ENCODE measurements at places on chromosomes 1 and 21.

DNA sequence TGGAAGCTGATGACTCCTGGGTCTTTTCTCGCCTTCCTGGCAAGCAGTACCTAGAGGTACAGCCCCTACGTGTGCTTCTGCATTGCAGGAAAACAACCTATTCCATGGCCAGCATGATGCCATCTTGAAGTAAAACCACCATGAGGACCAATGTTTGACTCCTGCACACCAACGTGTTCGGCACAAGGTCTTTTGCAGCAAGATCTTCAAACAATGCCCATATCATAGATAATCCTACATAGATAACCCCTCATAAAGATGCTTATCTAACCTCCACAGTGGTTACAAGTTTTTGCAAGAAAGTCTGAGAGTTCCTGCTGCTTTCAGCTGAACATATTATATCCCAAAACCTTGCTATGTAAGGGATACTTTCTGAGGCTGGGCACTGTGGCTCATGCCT lies 141.1 kb upstream of the MAP1LC3C start:
- DNase-seq = no peak

- no peak for DNase-seq
These were observed 157.5 kb downstream of the BRINP2 start for GRCh38 chr1:177328251-177328650.

DNA sequence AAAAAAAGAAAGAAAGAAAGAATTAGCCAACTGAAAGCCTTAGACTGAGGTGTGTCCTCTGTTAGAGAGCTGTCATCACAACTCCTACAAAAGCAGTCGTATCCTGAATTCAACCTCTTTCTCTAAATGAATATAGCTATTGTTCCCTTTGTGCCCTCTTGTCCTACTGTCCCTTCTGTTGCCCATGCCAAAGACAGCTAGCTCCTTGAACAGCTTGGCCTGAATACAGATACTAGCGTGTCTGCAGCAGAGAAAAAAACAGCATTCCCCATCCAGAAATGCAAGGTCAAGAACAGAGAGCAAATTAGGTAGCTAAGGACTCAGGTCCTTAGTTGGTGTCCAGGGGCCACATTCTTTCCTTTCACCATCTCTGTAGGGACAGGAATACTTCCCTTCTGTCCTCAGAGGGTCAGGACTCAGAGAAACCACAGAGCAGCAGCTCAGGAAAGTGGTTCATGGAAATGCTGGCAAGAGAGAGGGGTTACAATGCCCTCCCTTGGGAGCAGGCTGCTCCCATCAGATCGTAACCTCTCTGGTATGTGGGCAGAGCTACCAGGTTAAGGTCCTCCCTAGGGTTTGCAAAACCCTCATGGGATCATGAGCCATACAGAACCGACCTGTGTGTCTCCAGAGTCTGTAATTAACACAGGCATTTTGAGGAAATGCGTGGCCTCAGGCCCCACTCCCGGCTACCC lies 1.8 kb upstream of the ZBTB48 start:
- no peak for DNase-seq

DNA sequence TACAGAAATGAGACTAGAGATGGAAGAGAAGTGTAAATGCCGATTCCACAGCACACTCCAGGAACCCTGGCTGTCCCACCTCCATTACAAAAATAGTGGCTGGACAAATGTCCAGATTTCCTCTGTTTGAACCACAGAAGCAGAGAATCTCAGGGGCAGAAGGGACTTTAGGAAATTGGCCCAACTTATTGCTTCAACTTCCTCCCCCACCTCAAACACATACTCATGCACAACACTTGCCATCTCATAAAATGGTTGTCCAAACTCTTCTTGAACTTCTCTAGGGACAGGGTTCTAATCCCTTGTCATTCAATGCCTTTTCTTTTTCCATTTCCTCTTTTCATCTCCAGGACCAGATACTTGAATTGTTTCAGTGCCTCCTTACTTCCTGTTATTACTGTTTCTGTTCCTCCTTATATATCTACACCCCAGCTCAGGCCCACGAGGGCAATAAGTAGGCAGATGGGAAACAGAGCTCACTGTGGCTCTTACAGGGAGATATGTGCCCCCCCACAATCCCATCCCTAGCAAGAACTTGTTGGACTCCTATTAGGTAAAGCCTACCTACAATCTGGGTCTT lies 8.5 kb upstream of the B4GALT3 start:
- no peak for DNase-seq
